ENCODE measurements at places on chromosomes 13 and 19.

DNA sequence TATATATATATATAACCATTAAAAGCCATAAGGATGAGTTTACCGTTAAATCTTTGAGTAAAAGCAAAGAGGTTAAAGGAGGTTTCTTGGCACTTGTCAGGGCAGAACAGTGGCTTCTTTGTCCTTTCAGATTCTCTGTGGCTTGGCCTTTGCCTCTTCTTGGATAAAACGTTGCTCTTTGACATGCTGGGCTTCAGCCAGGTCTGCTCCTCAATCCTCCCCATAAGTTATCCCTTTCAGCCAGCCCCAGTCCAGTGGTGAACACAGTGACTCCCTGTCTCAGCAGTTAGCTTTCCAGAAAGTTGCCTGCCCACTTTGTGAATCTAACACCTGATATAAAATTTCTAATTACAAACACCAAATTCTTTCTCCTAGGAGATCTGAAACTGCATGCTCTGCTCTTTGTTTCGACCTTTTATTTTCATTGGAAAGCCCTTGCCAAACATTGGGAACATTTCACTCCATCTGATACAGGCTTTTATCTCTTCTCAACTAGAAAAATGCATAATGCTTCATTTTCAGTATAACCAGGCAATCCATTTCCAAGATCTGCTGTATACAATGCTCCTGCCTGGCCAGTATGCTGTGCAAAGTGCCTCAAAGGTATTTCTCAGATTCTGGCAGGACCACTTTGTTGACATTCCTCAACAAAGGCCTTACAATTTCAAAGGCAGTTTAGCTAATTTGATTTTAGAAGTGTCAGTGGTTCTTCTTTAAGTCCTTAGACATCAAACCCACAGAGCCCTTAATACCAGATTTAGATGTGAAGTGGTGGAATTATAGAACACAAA is 16.2 kb upstream of the MED4 start:
- DNase-seq: no peak

GRCh38 chr19:57559008-57559403 is 657 bp downstream of the ZNF550 start:
- no peak for DNase-seq

- DNase-seq: peak; percentile 46
Measured at GRCh38 chr13:109784590-109785140, 1.7 kb downstream of the IRS2 start.

GRCh38 chr13:60343978-60344377 is 53.0 kb upstream of the TDRD3 start:
- DNase-seq: no peak

- no peak for DNase-seq
Measured at GRCh38 chr19:5588906-5589676, 21.3 kb upstream of the TINCR start.

GRCh38 chr13:33199289-33199850 is 86.2 kb downstream of the STARD13 start:
- DNase-seq: no peak

GRCh38 chr19:17338433-17339078 is 1.2 kb downstream of the GTPBP3 start:
- DNase-seq: no peak

GRCh38 chr19:46784262-46785053 is 3.9 kb downstream of the SLC1A5 start:
- DNase-seq: peak; percentile 62
